ENCODE measurements at places on chromosomes 5 and 9.

GRCh38 chr5:167814828-167815227 is 476.6 kb upstream of the WWC1 start:
- H3K4me3 ChIP-seq = no peak overlapping the region
- no peaks in the 10 kb centered on the region for H3K27me3 ChIP-seq
- DNase-seq = no peak

- no peak for DNase-seq
- H3K36me3 ChIP-seq = no peaks in the 10 kb centered on the region
- no peak overlapping the region for H3K4me3 ChIP-seq
- H3K27me3 ChIP-seq = no peaks in the 10 kb centered on the region
- H3K4me1 ChIP-seq = no peaks in the 10 kb centered on the region
- no peak overlapping the region for H3K27ac ChIP-seq
Observed at GRCh38 chr9:95896580-95896979, 21.1 kb downstream of the ERCC6L2 start.

DNA sequence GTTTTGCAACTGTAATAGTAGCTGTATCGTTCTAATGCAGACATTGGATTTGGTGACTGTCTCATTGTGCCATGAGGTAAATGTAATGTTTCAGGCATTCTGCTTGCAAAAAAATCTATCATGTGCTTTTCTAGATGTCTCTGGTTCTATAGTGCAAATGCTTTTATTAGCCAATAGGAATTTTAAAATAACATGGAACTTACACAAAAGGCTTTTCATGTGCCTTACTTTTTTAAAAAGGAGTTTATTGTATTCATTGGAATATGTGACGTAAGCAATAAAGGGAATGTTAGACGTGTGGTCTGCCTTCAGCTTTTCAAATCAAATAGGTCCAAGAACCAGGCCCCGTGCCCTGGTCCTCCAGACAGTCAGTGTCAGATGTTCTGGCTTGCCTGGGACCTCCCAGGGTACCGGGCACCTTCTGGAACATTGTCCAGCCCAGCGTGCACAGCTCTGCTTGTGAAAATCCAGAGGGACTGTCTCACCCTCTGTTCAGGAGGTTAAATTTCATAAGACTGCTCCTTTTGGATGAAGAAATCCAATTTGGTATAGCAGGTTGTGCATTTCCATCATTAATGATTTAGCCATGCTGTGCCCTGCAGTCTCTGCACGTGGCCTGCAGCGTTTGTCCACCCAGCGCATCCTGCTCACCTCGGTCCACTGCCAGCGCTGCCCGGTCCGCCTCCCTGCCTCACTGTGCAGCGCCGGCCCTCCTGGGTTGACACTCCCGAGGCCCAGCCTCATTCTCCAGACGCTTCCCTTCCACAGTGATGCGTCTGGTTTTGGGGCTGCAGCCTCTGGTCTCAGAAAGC is 6.6 kb upstream of the AHRR start:
- no peaks in the 10 kb centered on the region for H3K27me3 ChIP-seq
- peaks cover 17% of the 10 kb centered on the region for H3K4me1 ChIP-seq
- H3K36me3 ChIP-seq = no peaks in the 10 kb centered on the region
- H3K27ac ChIP-seq = no peak overlapping the region
- no peak for DNase-seq
- no peak overlapping the region for H3K4me3 ChIP-seq

DNA sequence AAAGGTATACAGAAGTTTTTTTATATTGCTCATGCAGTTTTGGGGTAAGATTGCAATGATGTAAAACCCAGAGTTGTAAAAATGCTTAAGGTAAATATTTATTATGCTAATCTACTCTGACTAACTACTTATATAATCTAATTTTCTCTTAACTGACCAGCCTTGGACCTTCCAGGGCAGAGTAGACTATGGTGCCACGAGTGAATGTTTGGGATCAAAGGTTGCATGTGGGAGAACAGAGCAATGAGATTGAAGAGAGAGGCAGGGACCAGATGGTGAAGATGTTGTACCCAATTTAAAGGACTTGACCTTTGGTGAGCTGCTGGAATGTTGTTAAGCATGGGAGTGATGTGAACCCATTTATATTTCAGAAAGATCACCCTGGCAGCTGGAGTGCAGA is 34.8 kb upstream of the PANK3 start:
- H3K27ac ChIP-seq = no peak overlapping the region
- no peaks in the 10 kb centered on the region for H3K36me3 ChIP-seq
- no peaks in the 10 kb centered on the region for H3K4me1 ChIP-seq
- H3K4me3 ChIP-seq = no peak overlapping the region
- no peaks in the 10 kb centered on the region for H3K27me3 ChIP-seq
- DNase-seq = no peak

- no peak overlapping the region for H3K4me3 ChIP-seq
- no peaks in the 10 kb centered on the region for H3K36me3 ChIP-seq
- no peak for DNase-seq
- no peak overlapping the region for H3K27ac ChIP-seq
Observed at GRCh38 chr5:14109041-14109747, 33.9 kb upstream of the TRIO start.
